ENCODE measurements at places on chromosomes 16 and 17. TPM values are rescaled to one million over a fixed set of nuclear protein-coding genes. Genes with fewer than 3 reads are reported as not detected.

The PYY gene
- polyA plus RNA-seq, result not detected

The HOXB6 gene
- not detected for polyA plus RNA-seq

The CCL3 gene
- 382 TPM for polyA plus RNA-seq

The GP1BA gene
- polyA plus RNA-seq, result 0.24 TPM

The CDR2L gene
- not detected for polyA plus RNA-seq

The GAS7 gene
- polyA plus RNA-seq, result 66.6 TPM

The TAC4 gene
- not detected for polyA plus RNA-seq

The C17orf100 gene
- polyA plus RNA-seq, result 1.2 TPM

The PIRT gene
- not detected for polyA plus RNA-seq

The NUDT21 gene
- polyA plus RNA-seq, result 33.0 TPM

The TNFSF13 gene
- 523 TPM for polyA plus RNA-seq

DNA sequence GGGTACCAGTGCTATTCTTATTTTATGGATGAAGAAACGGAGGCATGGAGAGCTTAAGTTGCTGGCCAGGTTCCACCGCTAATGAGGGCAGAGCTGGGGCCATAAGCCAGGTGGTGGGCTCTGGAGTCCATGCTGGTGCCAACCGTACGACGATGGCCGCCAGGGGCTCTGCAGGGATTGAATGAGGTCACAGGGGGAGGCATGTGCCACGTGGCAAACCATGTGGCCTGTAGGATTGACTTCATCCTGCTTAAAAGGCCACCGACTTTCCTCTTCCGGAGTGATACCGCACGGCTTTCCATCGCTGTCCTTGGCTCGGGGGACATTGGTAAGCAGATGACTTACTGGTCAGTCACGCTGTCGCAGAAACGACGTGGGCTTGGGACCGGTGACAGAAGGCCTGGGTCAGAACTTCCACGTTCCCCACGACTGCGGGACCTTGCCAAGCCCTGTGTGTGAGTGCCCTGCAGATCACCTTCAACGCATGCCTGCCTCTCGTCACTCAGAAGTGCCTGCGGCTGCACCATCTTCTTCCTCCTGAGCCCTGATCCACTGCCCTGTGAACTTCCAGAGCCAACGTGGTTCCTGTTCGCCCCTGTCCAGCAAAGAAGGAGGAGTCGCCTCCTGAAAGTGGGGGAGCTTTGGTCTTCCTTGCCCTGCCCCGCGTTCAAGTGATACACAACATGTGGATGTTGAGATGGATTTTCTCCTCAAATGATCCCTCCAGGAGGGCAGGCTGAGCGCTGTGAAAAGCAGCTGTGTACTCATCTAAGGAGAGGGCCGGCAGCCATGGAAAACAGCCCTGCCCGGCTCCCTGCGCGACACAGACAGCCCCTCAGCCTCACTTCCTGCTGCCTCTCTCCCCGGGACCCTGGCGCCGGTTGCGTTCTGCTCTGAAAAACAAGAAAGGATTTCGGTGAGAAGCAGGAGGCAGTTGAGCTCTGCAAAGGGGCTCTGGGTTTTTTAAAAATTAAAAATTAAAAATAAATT, 176.7 kb downstream of the C16orf95 start:
- no peak for DNase-seq

DNA sequence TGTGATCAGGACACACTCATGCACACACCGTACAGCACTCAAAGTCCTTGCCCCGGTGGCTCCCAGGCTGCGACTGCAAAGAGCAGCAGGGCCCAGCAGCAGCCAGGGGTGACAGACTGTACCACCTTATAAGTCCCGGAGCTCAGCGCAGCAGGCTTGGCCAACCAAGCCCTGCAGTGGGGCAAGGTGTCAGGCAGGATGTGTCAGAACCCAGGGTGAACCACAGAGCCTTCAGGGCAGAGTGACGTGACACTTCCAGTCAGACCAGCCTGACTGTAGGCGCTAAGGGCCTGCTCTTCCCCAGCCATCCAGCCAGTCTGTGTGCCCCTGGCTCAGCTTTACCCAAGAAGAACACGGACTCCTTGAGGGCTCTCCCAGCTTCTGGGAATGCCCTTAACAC, 204.1 kb downstream of the COPRS start:
- peak; percentile 24 for DNase-seq

DNA sequence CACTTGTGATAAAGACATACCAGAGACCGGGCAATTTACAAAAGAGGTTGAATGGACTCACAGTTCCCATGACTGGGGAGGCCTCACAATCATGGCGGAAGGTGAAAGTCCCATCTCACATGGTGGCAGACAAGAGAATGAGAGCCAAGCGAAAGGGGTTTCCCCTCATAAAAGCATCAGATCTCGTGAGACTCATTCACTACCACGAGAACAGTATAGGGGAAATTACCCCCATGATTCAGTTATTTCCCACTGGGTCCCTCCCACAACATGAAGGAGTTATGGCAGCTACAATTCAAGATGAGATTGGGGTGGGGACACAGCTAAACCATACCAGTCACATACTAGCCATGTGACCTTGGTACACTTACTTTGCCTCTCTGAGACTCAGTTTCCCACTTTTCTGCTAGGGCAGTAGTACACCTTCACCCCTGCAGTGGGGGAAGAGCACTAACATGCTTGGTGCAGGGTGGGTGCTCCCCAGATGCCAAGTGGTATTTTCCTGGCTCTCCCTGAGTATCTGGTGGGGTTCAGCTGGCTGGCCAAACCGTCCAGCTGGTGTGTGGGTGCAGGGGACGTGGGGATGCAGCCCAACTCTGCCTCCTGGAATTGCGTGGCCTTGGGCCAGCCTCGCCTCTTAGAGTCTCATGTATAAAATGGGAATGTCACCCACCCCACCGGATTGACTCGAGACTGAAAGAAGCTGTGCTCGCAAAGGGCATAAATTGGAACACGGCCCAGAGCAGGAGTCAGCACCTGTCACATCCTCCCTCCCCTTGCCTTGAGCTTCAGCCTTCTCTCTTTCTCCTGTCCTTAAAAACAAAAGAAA, 364.1 kb downstream of the CPPED1 start:
- DNase-seq, result peak; percentile 14

- no peak for DNase-seq
Measured at GRCh38 chr16:13926891-13927290, 6.9 kb downstream of the ERCC4 start.

DNA sequence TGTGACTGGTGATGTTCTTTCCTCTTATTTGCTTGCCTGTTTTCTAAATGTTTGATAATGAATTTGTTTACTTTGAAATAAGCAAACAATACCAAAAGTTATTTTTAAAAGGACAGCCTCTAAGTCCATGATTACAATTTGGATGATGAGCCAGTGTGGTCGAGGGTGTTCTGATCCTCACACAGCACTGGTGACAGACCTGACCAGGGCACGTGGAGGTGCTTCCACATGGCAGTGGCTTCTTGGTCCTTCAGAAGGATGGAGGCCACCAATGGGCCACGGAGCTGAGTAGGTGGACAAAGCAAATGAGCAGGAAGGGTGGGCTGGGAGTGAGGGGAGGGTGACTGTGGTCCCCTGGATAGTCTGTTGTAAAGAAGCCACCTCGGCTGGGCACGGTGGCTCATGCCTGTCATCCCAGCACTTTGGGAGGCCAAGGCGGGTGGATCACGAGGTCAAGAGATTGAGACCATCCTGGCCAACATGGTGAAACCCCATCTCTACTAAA, 4.2 kb upstream of the TEX19 start:
- DNase-seq, result no peak

DNA sequence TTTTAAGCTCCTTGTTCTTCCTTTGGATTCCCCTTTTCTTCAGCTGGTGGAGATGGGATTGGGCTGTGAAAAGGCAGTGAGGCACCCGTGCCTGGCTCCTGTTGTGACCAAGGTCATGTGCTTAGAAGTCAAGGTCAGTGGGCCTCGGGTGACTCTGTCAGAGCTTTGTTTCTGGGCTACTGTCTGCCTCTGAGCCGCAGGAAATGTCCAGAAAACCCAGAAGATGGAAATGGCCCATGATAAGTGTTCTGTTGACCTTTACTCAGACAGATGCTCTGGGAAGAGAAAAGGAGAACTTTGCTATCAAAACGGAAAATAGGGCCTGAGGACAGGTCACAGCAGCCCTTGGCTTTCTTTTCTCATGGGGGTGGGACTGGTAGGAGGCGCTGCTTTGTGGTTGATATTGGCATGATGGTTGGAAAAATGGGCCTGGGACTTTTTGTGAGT, 2.9 kb downstream of the ABCC1 start:
- no peak for DNase-seq

DNA sequence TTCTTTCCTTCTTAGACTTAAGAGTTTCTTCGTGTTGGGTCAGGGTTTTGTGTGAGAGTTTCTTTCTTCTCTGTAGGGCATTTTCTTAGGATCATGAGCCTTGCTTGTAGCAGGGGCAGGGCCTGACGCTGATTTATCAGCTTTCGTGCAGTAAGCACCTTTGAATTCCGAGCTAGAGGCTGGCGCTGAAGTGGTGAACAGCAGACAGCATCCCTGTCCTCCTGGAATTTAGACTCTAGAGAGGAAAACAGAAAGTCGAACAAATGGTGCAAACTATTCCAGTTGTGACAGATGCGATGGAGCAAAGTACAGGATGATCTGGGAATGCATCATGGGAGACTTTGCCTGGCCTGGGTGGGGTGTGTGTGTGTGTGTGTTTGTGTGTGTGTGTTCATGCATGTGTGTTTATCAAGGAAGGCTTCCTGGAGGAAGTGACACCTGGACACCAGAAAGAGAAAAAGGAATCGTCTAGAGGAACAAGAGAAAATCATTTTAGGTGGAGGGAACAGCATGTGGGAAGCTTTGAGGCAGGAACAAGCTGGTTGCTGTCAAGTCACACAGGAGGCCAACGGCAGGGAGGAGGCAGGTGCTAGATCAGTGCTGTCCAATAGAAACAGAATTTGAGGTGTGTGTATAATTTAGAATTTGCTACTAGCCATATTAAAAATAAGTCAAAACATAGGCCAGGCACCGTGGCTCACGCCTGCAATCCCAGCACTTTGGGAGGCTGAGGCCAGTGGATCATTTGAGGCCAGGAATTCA, 60.2 kb downstream of the WWP2 start:
- no peak for DNase-seq

GRCh38 chr16:695355-696089, 5.3 kb upstream of the WDR24 start:
- peak; percentile 27 for DNase-seq

- DNase-seq, result peak; percentile 55
Measured at GRCh38 chr16:48537275-48537674, 72.7 kb downstream of the N4BP1 start.

- DNase-seq, result no peak
Measured at GRCh38 chr16:69703638-69704037, 22.7 kb downstream of the NQO1 start.

DNA sequence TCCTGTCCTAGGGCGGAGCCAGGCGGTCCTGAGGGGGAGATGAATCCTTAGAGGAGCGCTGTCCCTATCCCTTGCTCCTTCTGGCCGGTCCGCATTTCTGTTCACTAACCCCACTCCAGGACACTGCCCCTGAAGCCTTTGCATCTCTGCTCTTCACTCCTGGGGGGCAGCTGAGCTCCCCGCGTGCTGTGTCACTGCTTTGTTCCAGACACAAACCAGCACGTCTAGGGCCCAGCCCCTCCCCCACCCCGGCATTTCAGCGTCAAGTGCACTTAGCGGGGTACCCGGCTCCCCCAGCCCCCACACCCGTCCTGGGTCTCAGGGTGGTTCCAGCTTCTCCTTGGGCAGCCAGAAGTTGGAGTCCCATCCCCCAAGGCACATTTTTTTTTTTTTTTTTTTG, 8.9 kb downstream of the CORO6 start:
- no peak for DNase-seq

DNA sequence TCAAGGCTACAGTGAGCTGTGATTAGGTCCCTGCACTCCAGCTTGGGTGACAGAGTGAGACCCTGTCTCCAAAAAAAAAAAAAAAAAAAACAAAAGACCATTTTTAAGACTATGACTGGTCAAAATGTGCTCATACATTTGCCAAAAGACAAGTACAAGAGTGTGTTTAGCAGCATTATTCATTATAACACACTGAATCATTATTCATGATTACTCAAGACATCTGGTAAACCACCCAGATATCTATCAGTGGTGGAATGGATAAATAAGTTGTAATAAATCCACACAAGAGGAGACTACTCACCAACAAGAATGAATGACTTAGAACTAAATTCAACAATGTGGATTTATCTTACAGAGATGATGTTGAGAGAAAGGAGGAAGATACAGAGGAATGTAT, 716.3 kb downstream of the MAF start:
- no peak for DNase-seq

DNA sequence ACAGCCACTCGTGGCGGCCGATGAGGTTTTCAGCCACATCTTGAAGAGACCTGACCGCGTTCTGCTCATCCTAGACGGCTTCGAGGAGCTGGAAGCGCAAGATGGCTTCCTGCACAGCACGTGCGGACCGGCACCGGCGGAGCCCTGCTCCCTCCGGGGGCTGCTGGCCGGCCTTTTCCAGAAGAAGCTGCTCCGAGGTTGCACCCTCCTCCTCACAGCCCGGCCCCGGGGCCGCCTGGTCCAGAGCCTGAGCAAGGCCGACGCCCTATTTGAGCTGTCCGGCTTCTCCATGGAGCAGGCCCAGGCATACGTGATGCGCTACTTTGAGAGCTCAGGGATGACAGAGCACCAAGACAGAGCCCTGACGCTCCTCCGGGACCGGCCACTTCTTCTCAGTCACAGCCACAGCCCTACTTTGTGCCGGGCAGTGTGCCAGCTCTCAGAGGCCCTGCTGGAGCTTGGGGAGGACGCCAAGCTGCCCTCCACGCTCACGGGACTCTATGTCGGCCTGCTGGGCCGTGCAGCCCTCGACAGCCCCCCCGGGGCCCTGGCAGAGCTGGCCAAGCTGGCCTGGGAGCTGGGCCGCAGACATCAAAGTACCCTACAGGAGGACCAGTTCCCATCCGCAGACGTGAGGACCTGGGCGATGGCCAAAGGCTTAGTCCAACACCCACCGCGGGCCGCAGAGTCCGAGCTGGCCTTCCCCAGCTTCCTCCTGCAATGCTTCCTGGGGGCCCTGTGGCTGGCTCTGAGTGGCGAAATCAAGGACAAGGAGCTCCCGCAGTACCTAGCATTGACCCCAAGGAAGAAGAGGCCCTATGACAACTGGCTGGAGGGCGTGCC, 30.1 kb downstream of the CIITA start:
- DNase-seq, result no peak

- no peak for DNase-seq
Measured at GRCh38 chr16:10577305-10578202, 2.8 kb downstream of the EMP2 start.

DNA sequence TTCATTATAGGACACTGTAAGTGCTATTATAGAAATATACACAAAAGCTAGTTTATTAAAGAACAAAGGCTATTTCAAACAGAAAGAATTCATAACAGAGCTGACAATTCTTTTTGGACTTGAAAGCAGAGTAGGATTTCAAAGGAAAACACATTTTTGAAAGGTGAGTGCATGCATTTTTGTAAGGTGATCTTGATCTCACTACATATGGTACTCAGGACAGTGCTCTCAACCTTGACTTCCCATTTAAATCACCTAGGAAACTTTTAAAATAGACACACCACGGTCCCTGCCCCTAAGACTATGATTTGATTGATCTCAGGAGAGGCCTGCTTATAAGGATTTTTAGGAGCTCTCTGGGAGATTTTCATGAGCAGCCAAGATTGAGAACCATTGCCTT, 1362.0 kb downstream of the CDH8 start:
- DNase-seq, result no peak
